ENCODE measurements at places on chromosomes 2 and 18.
A peak's percentile ranks its signal among the peaks of the same experiment; 100 is the strongest.

DNA sequence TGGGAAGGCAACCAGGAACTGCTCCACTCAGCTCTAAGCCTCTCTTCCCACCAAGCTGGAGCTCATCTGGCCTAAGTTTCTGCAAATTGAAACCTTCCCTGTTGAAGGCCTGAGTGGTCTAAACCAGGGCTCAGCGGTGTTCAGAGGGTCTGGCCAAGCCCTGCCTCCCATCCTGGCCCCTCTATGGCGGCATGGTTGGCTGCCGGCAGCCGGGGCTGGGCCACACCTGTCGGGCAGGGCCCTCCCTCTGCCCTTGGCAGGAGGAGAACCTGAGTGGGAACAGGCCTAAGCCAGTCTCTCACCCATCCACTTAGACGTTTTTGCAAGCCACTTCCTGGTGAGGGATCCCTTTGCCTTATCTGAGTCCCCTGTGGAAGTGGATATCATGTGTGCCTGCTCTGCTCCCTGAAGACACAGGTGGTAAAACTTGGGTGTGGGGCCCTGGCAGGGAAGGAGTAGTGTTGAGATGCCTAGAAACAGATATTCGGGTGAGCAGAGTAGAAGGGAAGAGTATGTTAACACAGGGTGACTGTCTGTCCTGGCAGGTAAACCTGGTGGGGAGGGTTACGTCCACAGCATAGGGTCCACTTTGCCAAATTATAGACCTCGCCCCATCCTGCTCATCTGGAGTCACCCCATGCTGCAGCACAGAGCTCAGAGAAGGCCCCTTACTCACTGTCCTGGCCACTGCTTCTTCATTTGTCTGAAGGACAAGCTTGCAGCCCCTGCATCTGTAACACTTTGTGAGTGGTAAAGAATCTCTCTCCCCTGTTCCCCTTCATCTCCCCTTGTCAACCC, 63.0 kb upstream of the SIX2 start:
- no peak for DNase-seq

DNA sequence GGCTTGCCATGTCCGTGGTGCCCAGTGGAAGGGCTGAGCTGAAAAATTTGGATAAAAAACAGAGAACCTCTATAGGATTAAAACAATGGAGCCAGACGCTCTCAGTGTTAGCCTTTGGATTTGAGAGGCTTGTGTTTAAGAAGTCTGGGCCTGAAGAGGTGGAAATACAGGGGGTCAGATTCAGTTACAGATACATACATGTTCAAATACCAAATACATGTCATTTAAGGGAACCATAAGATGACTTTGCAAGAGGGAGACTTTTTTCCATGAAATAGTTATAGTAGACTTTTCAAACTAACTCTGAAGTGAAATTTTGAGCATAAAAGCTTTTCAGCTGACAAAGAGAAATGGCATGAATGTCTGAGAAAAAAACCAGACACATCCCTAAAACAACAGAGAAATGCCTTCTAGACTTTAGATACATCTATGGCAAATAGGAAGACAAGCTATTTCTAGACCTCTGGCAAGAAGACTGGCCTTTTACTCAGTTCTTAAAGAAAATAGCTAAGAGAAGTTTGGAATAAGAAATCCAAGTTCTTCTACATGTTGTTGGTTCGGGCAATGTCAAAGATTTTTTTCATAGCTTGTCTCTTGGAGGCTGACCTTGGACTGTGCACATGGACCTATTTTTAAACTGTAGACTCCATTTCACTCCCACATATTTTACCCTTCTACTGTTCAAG, 112.9 kb downstream of the LTBP1 start:
- DNase-seq, result no peak

DNA sequence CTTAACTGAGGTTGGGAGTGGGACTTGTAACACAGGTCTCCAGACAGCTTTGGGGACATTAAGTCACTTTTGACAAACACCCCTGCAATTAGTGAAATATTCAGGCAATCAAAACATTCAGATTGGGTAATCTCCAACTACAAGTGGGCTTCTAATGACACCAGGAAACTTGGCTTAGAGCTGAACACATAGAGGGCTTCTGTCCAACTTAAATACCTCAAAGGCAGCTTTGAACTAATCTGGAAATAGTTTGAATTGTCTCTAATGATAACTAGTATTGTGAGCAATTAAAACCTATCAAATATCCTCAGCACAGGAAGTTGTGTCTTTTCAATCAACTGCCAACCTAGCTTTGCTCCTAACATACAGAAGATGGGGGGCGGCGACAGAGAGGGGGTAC, 5.1 kb upstream of the ASPRV1 start:
- no peak for DNase-seq

GRCh38 chr18:78423811-78424210, 555.8 kb upstream of the SALL3 start:
- no peak for DNase-seq

GRCh38 chr2:23350792-23351355, 34.1 kb upstream of the KLHL29 start:
- no peak for DNase-seq

- no peak for DNase-seq
These were observed 1.7 kb upstream of the MYO3B start for GRCh38 chr2:170176212-170176611.

DNA sequence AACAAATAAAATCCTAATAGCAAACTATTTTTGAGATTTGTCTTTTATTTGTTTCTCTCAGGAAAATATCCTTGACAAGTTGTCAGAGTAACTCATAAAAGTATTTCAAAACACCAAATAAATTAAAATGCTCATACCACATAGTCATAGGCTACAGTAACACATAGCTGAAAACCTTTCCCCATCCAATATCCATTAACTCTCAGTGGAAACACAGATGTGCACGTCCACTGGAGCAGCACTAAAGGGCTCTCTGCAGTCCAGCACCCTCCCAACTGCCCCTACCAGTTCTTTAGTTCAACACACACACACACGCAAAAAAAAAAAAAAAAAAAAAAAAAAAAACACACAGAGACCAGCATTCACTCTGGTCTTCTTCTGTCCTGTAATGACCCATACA, 879 bp upstream of the XDH start:
- DNase-seq, result no peak

DNA sequence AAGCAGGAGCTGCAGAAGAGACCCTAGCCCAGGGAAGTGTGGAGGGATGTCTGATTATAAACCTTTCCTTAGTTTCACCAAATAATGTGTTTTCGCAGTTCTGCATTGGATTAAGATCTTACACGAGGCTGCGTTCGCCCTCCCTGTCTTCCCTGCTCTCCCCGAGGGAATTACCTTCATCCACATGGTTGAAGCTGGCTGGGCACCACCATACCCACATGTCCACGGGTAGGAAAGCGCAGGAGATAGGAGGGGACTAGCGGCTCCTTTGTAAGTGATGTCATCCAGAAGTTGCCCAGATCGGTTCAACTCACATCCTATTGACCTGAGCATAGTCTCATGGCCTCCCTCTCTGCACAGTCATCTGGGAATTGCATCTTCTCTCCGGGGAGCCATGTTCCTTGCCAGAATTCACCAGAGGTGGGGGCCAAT, 1.1 kb downstream of the TTL start:
- peak; percentile 71 for DNase-seq

- DNase-seq, result no peak
These were observed 127.7 kb downstream of the DNAH6 start for GRCh38 chr2:84643991-84644390.

DNA sequence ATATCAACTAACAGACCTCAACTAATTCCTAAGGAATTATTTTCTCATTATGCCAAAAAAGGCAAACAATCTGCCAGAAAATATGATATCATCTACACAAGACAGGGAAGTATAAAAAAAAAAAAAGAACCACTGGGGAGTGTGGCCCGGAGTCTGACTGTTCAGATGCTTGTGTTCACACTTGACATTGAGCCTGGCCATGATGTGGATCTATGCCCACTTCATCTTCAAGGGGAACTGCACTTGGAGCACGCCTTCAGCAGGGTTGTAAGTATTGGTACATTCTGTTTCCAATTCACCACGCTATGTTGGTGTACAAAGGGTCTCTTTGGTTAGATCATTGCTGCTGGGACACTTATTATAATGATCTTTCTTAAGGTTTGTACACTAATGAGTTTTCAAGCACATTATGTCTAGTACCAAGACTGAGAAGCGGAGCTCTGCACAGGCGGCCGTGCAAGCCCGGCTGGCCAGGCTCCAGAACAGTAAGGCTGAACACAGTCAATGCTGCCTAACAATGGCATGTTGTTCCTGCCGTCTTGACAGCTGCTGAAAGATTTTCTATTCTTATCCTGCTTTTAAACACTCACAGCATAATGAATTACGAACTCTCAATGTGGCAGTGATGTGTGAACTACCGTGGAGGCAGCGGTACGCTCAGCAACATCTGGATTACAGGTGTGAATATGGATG, 788.4 kb upstream of the SOX11 start:
- DNase-seq, result no peak

DNA sequence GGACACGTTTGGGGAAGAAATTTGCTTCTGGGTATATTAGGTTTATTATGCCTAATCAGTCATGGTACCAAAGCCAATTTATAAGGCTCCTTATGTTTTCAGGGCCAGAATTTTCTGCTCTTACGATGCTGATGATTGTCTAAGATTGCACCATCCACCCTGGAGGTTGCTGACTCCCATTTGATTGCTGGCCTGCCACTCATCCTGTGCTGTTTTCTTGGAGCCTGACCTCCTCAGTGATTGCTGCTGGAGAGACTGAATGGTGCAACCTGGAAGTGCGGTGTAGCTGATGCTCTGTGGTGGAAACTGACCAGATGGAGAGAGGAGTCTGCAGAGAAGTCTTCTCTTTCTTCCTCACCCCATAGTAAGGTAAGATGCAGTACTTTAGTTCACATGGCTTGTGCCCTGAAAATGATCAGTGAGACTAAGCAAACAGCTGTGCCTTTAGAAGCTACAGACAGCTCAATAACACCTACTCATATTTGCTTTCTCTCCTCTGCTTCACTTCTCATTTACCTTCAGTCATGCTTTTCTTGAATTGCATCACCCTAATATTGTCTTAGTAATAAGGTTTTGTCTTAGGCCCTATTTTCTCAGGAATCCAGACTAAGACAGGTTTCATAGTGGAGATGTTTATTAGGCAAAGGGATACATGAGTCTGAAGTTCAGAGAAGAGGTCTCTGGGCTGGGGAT, 17.4 kb downstream of the ZNF24 start:
- DNase-seq, result no peak
